ENCODE measurements at places on chromosomes 5 and 9.

DNA sequence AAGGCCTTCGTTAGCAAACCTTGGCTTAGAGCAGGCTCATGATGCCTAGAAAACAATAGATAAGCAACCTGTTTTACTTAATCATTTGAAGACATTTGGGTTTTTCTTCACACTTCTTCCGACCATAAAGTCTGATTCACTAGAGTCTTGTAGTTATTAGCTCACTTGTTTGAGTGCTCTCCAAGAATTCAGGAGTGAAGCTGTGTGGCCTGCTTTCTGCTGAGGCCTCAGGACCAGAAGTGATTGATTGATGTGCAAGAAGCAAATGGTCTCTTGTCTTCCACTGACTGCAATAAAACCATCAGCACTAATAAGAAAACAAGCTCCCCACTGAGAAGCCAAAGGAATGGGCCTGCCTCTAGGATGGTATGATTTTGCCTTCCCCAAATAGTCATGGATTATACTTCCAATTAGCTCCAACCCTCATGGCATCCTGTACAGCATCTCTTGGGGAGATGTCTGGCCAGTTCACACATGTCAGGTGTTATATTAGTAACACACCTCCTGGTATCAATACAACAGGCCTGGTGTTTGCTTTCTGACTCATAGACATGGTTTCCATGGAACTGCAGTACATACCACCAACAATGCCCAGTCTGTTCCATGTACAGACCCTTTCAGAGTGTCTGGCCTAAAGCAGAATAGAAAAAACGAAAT lies 317.6 kb downstream of the CWC27 start:
- DNase-seq, result no peak

DNA sequence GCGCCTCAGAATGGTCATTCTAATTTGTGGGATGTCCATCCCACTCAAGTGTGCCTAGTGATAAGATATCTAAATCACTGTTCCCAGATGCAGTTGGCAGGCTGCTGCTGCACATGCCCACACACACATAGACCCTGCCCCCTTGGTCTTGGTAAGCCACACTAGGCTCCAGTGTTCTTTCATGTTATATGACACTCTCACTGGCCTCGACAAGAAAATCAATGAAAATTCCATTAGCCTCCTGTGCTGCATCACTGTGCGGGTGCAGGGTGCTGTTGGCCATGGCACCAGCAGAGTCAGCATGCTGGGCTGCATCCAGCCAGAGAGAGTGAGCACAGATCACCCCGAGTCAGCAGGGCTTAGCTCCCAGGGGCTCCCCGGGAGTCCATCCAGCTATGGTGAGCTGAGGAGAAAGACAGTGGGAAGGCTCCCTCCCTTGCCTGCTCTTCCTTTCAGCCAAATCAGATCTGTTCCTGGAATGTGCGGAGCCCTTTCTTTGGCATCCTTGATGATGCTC lies 59.9 kb downstream of the ABLIM3 start:
- no peak for DNase-seq

DNA sequence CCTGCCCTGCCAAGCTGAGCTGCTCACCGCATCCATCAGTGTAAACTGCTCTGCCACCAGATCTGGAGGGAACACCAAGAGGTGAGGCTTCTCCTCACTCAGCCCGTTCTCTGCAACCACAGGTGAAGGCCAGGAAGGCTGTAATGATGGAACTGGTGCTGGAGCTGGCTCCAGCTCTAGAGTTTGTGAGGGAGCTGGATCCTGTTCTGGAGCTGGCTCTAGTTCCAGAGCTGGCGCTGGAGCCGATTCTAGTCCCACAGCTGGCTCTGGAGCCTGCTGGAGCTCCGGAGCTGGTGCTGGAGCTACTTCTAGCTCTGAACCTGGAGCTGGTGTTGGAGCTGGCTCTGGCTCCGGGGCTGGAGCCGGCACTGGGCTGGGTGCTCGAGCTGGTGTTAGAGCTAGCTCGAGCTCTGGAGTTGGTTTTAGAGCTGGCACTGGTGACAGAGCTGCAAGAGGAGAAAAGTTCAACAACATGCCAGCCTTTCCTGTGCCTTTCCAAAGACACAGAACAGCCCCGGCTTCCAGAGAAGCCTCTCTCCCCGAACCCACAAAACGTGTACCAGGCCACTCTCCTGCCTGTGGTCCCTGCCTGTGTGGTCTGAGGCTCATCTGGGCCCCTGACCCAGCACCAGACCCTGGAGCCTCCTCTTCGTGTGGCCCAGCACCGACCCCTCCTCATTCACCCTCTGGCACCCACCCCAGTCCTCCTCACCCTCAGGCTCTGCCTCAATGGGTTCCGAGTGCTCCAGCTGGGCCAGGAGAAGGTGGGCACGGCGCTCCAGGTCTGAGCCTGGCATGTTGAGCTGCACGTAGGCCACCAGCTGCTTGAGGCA lies 12.9 kb downstream of the RALGDS start:
- DNase-seq, result no peak

GRCh38 chr5:37771731-37772130 lies 68.1 kb downstream of the GDNF start:
- DNase-seq, result no peak

All from lung microvascular endothelial cell (primary cell).